Central memory CD4-positive, alpha-beta T cell (primary cell): ENCODE measurements at places on chromosomes 12 and 14.
A peak's percentile ranks its signal among the peaks of the same experiment; 100 is the strongest.

- no peak for DNase-seq
Measured at GRCh38 chr12:132173135-132174014, 29.1 kb downstream of the NOC4L start.

- no peak for DNase-seq
Measured at GRCh38 chr12:93884794-93885460, 207.8 kb downstream of the CRADD start.

DNA sequence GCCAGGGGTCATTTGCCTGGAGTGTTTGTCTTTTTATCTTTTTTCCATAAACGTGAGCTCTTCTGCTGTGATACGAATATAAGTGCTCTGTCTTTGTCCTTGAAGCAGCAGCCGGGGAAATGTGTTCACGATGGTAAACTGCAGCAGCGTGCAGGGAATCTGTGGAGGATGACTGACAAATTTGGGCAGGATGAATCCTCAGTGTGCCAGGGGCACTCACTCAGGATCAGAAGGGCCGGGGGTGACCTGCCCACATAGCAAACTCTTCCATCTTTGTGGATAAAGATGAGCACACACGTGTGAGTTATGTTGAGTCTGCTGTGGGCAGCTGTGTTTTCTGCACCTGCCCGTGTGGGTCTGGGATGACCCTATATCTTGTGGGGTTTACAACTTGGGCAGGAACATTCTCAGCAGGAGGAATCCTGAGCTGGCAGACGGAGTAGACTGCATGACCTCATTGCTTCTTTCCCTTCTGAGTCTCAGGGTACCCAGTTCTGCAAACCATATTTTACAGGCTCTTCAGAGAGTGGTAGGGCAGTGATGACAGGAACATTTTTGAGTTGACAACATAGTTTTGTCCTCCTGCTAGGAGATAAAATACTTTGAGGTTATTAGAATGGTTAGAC is 711 bp downstream of the ANO4 start:
- no peak for DNase-seq

- peak; percentile 59 for DNase-seq
Measured at GRCh38 chr12:6852651-6853354, 853 bp downstream of the USP5 start.

- no peak for DNase-seq
Measured at GRCh38 chr12:76719171-76720041, 44.5 kb upstream of the ZDHHC17 start.

GRCh38 chr12:18281941-18282340 is 20.6 kb downstream of the PIK3C2G start:
- no peak for DNase-seq

DNA sequence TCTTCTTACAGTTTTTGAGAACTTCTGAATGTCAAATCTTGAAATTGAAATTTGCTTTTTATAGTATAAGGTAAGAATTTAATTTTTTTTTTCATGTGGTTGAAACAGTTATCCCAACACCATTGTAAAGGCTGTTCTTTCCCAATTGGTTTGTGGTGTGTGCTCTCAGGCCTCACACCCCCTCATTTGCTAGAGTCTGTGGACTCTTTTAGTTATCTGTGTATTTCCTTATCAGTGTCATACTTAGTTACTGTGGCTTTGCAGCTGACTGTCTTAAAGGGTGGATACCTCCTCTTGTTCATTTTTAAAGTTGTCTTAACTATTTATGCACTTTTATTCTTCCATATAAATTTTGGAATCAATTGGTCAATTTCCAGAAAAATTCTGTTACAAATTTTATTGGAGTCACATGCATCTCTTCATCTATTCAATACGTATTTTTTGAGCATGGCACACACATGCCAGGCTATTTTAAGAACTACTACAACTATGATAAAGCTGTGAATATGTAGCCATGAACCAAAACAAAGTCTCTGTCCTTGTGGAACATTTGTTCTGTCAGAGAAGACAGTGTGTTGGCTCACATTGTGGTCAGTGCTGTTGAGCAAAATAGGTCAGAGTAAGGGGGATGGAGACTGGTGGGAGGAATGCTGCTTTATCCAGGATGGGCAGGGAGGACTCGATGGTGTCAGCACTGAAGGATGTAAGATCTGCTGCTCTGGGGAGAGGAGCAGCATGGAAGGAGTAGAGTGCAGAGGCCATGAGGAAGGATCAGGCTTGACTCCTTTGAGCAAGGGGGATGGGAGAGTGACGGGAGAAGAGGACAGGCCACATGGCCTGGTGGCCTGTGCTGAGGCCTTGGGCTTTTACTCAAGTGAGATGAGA is 24.1 kb downstream of the FGF23 start:
- no peak for DNase-seq

DNA sequence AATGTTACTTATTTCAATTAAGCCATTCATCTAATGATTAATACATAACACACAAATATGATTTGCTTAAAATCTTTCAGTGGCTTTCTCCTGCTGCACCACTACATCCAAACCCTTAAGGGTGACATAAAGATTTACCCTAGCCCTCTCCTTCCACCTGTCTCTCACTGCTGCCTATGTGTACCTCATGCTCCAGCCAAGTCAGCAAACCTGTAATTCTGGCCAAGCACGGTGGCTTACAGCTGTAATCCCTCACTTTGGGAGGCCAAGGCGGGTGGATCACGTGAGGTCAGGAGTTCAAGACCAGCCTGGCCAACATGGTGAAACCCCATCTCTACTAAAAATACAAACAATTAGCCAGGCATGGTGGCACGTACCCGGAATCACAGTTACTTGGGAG is 31.7 kb upstream of the CERS5 start:
- no peak for DNase-seq

GRCh38 chr14:20501346-20501745 is 4.0 kb upstream of the RNASE10 start:
- no peak for DNase-seq

DNA sequence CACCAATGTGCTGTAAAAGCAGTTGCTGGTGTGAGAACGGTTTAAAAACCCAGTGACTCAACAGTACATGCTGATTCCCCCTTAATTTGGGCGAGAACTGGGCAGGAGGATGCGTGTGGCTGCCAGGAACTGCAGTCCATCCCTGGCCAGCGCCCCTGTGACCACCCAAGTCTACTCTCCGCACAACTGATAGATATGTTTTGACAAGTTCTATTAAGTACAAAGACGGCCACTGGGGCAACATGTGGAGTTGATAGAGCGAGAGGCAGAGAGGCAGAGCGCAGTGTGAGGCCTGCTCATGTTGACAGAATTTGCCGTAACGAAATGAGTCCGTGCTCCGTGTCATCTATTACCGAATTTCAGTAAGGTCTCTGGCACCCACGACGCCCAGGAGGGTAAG is 855.0 kb downstream of the BCL11B start:
- DNase-seq, result no peak

- no peak for DNase-seq
Measured at GRCh38 chr14:55599250-55599879, 19.4 kb downstream of the KTN1 start.

GRCh38 chr12:57619434-57620244 is 8.4 kb downstream of the ARHGEF25 start:
- no peak for DNase-seq

DNA sequence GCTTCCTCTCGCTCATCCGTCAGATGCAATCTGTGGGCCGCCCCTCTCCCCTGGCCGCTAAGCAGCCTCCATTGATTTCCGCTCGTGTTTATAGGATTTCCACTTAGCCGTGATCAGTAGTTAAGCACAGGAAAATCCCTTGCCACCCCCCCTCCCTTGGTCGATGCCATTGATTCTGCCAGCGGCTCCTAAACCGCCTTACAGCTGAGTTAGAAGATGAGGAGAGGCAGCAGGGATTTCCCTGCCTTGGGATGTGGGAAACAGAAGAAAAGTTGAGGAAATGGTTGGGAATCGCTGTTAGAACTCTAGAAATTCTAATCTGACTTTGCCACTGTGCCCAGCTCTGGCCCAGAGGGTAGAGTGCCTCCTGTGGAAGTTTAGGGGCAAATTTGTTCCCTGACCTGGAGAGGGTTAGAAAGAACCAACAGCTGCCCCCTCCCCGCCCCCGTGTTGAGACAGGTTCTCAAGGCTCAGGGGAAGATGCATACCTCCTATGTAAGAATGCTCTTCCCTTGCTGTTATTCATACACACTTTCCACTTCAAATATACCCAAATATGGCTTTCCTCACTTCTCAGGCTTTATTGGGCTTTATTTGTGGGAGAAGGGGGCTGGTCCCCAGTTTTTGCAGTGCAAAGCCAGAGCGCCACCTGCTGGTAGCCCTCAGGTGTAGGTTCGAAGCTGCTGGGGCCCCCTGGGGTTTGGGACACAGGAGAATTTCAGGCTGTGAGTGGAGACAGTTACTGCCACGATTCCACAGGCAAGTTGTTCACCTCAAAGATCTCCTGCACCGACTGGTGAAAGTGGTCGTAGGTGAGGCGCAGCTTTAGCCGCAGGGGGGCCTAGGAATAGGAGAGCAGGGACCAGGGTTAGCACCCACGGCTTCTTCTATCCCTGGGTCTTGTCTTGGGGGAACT is 3.2 kb downstream of the THTPA start:
- DNase-seq, result peak; percentile 54

GRCh38 chr12:53931844-53932581 is 6.6 kb upstream of the HOXC13 start:
- no peak for DNase-seq

DNA sequence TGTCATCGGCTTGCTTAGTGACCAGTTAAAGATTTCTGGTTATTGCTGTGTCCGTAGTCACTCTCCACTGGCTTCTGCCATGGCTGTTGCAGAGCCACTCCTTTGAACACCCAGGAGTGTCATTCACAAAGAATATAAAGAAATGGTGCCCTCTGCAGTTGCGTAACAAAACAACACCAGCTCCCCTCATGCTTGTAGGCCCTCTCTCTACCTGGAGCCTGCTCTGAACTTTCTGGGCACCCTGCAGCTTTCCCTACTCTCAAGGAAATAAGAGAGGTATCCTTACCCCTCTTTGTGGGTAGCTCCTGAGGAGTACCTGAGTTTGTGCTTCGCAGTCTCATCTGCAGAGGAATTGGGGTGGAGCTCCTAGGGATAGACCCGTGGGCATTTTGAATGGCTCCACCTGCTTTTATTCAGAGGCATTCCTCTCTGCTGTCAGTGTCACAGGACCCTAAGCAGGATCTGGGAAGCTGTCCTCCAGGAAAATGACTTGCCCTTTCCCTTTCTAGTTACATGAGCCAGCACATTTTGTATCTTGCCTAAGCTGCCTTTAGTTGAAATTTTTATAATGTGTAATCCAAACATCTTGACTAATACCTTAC is 97.2 kb upstream of the TMEM260 start:
- no peak for DNase-seq

- peak; percentile 12 for DNase-seq
Measured at GRCh38 chr12:29149691-29150281, 708 bp downstream of the FAR2 start.

DNA sequence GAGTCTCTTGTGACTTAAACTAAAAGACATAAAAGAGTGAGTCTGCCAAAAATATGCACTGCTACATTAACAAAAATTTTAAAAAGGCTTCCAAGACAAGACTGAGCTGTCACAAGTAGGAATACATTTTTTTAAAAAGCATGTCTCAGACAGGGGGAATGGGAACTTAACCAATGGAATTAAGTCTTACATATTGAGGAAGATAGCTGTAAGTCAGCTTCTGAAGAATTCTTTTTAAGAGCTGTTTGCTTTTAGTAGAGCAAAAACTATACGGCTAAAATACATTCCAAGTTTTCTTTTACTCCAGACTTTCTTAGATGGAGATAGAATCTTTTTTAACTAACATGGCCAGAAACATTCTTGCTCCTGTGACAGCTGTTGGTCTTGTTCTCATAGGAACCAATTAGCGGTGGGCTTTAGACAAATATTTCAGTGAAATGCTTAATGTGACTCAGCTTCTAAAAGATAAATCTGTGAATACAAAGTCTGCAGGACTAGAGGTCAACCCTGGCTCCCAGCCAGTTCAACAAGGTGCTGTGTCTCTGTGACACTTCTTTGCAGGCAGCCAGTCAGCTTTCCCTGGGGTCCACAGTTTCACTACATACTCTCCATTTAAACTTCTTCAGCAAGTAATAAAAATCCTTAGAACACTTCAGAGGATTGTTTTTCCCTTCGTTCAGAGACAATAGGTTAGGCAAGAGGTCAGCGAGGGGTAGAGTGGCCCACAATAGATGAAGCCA is 187.6 kb downstream of the NAV3 start:
- no peak for DNase-seq

DNA sequence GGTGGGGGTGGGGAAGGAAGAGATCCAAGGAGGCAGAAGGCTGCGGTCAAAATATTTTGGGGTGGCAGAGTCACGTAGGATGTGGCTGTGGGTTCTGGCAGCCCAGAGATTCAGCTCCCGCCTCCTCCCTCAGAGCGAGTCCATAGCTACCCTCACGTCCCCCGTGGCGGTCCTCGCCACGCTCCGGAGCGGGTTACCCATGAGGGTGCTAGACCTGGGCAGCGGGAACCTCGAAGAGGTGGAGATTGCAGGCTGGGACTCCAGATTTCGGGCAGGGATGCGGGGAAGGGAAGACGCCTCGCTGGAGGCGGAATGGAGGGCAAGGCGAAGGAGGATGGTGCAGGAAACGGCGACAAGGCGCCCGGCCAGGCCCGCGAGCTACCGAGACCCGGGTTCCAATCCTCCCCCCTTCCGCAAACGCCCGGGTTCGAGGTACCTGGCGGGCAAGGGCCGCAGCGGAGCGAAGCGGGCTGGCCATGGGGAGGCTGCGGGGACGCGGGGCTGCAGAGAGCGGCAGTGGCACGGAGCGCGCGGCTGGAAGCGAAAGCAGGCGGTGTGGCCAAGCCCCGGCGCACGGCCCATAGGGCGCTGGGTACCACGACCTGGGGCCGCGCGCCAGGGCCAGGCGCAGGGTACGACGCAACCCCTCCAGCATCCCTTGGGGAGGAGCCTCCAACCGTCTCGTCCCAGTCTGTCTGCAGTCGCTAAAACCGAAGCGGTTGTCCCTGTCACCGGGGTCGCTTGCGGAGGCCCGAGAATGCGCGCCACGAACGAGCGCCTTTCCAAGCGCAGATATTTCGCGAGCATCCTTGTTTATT is 46.2 kb downstream of the BCAT1 start:
- no peak for DNase-seq

DNA sequence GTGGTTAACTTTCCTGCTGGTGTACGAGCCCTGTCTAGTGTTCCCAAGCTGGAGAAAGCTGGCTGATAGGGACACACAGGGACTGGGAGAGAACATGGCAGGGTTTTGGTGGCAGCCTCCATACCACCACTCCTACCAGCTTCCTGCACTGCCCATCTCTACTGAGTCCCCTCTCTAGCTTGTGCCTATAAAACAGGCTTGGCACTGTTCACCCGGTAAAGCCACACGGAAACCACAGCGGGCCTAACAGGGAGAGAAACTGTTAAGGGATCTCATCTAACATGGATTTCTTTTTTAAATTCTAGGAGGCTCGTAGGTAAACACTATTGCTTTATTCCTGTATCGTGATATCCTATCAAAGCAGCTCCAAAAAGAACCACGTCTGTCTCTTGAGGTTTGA is 204.7 kb downstream of the TTC7B start:
- no peak for DNase-seq
